ENCODE measurements at places on chromosomes 1 and 21. TPM values are rescaled to one million over a fixed set of nuclear protein-coding genes. Genes with fewer than 3 reads are reported as not detected.

FOXD2 gene
- 0.01 TPM for polyA plus RNA-seq

ADORA3 gene
- polyA plus RNA-seq = not detected

IVNS1ABP gene
- polyA plus RNA-seq = 48.9 TPM

HSPA13 gene
- polyA plus RNA-seq = 42.9 TPM

RGS16 gene
- 0.10 TPM for polyA plus RNA-seq

CCDC185 gene
- not detected for polyA plus RNA-seq

FBXO42 gene
- 15.1 TPM for polyA plus RNA-seq

LMNA gene
- polyA plus RNA-seq = 365 TPM

HHIPL2 gene
- polyA plus RNA-seq = 0.04 TPM

SLC5A3 gene
- 9.5 TPM for polyA plus RNA-seq

GRCh38 chr1:36161641-36162531 lies 5.9 kb downstream of the MAP7D1 start:
- no peak for DNase-seq

GRCh38 chr1:106534612-106535011 lies 521.9 kb upstream of the PRMT6 start:
- DNase-seq = no peak

GRCh38 chr1:1106510-1107221 lies 9.2 kb downstream of the C1orf159 start:
- no peak for DNase-seq

DNA sequence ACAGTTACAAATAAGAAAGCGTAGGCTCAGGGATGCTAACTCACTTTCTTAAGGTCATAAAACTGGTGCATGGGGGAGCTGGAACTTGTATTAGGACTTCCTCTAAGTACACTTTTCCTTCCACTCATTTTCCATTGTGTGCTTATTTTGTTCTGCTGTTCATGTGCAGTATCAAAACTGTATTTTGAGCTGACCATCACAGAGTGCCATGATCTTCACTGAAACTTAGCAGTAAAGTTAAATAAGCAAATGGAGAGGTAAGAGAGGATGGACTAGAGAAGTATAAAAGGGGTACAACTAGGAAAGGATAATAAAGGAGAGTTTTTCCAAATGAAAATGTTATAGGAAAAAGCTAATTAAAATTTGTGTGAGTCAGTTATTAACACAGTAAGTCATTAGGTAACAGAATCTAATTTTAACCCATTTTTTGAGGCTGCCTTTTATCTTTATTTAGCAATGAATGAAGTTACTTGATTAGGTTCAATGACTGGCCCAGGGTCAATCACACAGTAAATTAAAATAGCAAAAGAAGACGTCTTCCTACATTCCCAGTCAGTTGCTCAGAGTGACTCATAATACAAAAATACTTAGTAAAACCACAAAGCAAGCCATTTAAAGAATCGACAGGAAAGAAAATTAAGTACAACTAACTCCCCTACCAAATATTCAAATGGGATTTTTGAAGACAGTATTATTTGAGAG lies 165.8 kb upstream of the C1orf105 start:
- DNase-seq = peak; percentile 46

GRCh38 chr1:211833174-211833820 lies 2.7 kb upstream of the LPGAT1 start:
- DNase-seq = no peak

DNA sequence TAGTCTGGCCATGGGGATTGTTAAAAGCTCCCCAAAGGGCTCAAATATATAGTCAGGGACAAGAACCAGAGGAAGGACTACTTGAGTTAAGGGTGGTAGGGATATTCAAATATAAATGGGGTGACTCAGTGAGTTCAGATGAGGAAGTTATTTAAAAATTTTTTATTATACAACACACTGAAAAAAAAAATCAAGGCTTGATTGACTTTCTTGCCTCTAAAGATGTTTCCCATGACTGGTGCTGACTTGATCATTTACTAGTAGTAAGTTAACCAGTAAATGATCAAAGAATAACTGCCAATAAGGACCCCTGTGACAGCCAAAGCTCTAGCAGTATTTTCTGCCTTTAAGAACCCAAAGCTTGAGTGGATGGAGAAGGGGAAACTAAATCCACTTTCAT lies 357.6 kb upstream of the NR5A2 start:
- no peak for DNase-seq

- no peak for DNase-seq
Observed at GRCh38 chr1:27727126-27727525, 1.4 kb downstream of the FAM76A start.

DNA sequence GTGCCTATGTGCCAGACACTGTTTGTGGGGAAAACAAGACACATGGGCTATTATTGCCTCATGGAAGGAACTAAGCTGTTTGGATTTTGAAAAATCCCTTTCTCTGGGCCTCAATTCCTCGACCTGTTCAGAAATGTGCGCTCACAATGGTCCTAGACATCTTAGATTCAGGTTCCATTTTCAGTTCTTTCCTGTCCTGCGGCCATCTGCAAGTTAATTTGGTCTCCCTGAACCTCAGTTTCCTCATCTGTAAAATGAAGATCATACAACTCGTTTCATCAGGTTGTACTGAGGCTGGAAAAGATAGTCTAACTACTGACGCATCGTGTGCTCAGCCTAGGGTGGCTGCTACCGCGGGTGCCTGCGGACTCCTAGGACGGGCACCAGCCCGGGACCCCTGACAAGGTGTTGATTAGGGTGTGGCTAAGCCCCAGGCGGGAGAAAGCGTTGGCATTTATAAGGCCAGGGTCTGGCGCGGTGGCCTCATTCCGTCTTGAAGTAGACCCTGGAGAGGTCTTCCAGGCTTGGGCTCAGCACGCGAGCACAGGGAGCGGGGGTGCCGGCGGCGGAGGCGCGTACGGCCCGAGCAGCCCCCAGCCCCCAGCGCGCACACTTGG lies 493 bp upstream of the ELOA start:
- no peak for DNase-seq

- no peak for DNase-seq
Observed at GRCh38 chr21:30984889-30985288, 53.4 kb downstream of the KRTAP19-8 start.

GRCh38 chr1:217139513-217139912 lies 416.3 kb upstream of the ESRRG start:
- DNase-seq = no peak

DNA sequence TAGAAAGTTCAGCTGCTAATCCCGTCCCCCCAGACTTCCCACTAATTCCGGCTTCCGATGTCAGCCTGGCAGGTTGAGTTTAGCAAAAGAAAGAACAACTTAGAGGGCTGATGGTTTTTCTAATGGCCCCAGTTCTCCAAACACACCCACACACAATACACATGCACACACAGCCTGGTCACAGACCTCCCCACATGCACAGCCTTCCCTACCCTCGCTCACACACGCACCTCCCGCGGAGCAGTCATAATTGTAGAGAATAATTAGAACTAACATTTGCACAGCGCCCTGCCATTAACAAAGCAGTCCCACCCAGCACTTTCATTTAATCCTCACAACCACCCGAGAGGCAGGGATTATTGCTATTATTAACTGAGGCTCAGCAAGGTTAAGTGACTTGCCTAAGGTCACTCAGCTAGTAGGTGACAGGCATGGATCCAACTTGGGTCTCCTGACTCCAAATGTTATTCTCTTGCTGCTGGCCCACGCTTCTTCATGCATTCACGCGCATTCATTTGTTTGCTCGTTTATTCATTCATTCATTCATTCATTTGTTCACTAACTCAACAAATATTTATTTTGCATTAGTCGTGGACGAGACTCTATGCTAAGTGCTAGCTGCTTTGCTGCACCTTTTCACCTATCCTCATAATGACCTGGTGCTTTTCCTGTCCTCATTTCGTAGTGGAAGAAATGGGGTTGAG lies 274.9 kb downstream of the FOXD2 start:
- no peak for DNase-seq

GRCh38 chr1:51433269-51433971 lies 85.6 kb downstream of the EPS15 start:
- no peak for DNase-seq

- DNase-seq = no peak
Observed at GRCh38 chr1:69569576-69570328, 2.0 kb downstream of the LRRC7 start.

DNA sequence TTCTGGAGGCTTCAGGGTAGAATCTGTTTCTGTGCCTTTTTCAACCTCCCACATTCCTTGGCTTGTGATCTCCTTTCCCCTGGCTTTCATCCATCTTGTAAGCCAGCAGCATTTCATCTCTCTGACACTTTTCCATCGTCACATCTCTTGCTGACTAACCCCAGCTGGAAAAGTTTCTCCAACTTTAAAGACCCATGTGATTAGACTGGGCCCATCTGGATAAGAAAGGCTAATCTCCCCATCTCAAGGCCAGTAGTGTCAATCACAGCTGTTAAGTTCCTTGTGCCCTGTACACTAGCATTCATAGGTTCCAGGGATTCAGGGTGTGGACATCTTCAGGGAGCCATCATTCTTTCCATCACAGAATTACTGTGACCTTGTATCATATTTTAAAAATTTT lies 452.1 kb downstream of the TTLL7 start:
- DNase-seq = no peak

DNA sequence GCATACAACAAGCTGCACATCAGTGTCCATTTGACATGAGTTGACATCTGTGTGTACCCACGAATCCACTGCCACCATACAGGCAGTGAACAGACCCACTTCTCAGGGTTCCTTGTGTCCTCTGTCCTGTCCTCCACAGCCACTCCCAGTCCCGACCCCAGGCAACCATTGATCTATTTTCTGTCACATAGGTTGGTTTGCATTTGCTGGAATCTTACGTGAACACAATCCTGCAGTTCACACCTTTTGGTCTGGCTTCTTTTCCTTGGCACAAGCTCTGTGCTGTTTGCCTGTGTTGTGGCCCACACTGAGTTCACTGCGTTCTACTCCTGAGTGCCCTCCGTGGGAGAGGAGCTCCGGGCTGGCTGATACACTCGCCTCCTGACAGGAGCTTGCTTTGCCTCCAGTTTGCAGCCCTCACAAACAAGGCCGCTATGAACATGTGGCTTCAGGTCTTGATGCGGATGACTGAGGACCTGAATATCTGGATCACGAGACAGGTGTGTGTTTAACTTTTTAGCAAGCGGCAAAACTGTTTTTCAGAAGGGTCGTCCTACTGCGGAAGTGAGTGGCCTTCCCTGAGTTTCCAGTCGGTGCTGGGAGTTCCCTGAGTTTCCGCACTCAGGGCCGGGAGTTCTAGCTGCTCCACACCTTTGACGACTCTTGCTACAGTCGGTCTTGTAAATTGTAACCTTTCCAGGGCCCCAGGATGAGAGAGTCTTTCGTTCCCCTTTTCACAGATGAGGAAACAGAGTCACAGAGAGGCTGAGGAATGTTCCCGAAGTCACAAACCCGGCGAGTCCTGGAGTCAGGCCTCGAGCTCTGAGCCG lies 13.0 kb upstream of the COL18A1 start:
- no peak for DNase-seq

DNA sequence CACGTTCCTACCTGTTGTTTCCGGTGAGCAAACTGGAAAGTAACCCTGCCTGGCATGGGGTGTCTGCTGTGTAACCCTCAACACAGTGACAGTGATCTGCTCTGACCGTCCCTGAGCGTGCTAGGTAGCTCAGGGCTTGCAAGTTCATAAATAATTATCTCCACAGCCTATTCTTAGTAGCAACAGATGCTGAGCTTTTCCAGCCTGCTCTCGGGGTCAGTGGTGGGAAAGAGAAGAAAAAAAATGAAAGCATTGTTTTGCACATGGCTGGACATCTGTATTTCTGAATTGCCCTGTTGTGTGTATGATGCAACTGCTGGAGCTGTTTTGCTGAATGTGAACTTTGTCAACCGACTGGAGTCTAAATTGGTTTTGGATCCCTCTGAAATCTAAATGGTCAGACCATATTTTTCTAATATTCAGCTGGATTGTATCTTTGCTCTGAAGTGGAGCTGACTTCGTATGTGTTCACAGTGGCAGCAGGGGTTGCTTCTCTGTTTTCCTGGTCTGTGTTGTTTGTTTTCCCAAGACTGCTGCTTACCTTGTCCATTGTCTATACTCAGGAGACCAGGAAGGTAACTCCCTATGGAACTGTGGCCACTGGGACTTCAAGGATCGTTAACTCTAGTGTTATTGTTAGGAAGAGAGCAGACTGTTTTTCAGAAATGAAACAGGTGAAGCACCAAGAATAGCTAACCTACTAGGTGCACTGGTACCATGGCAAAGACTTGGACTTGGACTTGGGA lies 27.0 kb downstream of the TGFB2 start:
- DNase-seq = no peak

- no peak for DNase-seq
Observed at GRCh38 chr1:26782521-26783212, 5.1 kb upstream of the PIGV start.
